Non-pigmented ciliary epithelial cell (primary cell): ENCODE measurements at places on chromosomes 11 and 22.

GRCh38 chr22:31995046-31995445 lies 48.0 kb upstream of the SLC5A1 start:
- DNase-seq, result no peak

GRCh38 chr11:72569966-72570892 lies 104.0 kb downstream of the PDE2A start:
- peak; percentile 38 for DNase-seq

GRCh38 chr11:46918083-46918787 lies at the start of gene LRP4:
LRP4 (minus strand) TSS chr11:46918550; CDS start chr11:46918379, 171 bp downstream.
- DNase-seq, result no peak

GRCh38 chr11:120174866-120175265 lies 36.0 kb upstream of the OAF start:
- no peak for DNase-seq

GRCh38 chr11:67438158-67438902 lies 848 bp upstream of the PTPRCAP start:
- no peak for DNase-seq

DNA sequence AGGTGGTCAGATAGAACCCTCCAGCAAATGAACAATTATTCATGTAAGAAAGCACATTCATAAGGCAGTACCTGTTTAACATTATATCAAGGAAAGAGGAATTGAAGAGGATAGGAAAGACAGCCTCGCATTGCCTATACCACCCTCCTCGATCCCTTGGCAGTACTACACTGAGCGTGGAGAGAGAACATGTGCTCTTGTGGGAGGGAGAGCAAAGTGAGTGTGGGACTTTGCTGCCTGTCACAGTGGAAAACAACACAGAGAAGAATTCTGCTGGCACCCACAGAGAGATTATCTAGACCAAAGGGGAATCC lies 17.5 kb upstream of the DDX10 start:
- no peak for DNase-seq

GRCh38 chr22:44838316-44839016 lies 86.1 kb downstream of the ARHGAP8 start:
- no peak for DNase-seq

DNA sequence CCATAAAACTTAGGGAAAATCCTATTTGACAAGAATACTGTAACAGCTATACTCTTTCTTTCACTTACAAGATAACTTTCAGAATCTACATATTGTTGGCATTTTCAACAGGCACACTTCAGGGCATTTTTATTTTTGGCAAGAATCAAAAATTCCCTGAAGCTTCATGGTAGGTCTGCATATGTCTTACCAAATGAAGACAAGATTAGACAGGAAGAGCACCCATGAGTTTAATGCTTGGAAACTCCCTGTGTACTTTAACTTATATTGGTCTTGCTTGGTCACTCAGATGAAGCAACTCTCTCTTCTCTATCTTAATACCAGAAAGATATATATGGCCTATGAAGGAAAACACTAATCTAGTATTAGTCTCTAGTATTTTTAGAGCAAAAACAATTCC lies 137.7 kb downstream of the ATG16L2 start:
- no peak for DNase-seq

- no peak for DNase-seq
Measured at GRCh38 chr11:40132912-40133311, 1326.5 kb downstream of the LRRC4C start.

DNA sequence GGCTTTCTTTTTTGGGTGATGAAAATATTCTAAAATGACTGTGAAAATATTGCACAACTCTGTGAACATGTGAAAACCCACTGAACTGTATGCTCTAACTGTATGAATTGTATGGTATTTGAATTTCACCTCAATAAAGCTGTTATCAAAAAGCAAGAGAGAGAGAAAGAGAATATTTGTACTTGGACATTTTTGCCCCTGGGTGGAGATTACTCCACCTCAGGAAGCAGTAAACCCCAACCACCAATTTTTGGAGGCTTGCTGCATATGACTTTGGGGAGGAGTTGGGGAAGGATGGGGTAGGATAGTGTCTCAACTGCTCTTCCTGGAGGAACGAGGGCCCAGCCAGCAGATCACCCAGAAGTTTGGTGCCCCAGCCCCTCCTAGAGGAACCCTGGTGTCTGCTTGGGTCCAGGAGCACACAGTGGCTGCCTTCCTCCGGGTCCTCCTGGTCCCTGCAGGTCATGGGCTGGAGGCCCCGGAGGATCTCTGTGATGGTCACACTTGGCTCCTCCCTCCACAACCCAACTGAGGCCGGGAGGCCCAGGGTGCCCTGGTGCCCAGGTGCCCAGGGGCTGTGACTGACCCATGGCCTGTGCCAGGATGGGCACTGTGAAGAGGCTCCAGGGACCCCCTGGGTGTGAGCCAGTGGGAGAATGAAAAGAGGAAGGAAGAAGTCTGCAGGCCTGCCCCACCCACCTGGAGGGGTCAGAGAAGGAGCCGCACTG lies 15.3 kb upstream of the PICK1 start:
- DNase-seq, result no peak

DNA sequence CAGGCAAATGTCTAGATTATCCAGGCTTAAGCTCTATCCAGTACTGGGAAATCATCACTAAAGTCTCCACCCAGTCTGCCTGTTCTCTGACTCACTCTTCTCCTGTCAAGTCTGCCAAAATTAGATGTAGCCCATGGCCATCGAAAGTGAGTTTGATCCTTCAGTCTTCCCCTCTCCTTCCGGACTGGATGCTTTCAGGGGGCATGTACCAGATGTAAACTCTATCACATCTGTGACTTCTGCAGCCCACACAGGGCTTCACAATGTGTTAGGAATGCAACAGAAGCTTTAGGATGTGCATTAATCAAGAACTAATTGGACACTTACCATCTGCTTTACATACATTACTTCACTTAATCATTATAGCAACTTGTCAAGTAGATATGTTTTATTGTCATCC lies 12.3 kb downstream of the ME3 start:
- no peak for DNase-seq

DNA sequence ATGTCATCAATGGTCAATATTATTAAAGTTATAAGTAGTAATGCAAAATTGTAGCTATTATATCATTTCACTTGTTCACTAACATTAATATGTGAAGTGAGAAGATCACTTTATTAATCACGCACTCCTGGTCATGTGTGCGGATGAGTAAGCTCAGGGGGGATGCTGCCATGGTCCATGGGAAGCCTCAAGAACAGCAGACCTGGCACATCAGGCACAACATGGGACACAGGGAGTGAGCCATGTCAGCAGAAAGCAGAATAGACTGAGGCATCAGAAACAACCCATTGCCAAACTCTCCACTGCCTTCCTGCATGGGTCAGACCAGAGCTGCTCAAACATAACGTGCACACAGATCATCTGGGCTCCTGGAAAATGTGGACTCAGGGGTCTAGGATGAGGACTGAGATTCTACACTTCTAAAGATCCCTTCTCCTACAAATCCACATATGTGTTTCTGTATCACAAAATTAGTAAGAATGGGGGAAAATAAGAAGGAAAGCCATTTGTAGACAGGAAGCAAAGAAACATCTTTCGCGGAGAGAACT lies 63.8 kb upstream of the VPREB1 start:
- no peak for DNase-seq

GRCh38 chr11:5600374-5600851 lies 4.0 kb downstream of the TRIM6 start:
- peak; percentile 60 for DNase-seq

- no peak for DNase-seq
Measured at GRCh38 chr11:66719111-66719872, 9.7 kb downstream of the SPTBN2 start.

DNA sequence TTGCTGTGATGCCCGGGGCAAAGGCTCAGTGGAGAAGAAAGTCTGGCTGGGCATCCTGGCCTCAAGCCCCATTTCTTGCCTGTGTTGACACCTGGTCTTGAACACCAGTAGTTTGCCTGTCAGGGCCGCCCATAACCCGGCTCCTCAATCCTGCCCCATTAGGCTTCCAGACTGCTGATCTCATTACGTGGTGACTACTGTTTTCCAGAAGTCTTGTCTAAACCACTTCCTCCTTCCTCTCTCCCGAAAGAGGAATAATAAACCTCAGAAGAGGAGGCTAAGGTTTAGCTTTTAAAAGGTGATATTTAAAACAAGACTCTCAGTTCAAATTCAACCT lies 97.7 kb downstream of the CD44 start:
- DNase-seq, result no peak

- DNase-seq, result no peak
Measured at GRCh38 chr11:18501629-18502028, 25.1 kb downstream of the TSG101 start.

GRCh38 chr11:100689141-100689540 lies 2.1 kb downstream of the ARHGAP42 start:
- no peak for DNase-seq

GRCh38 chr11:1026163-1026450 lies 10.4 kb downstream of the MUC6 start:
- no peak for DNase-seq

- DNase-seq, result no peak
Measured at GRCh38 chr22:22709719-22710445, 65.5 kb downstream of the GGTLC2 start.

- DNase-seq, result no peak
Measured at GRCh38 chr22:17083255-17083654, 1.5 kb upstream of the IL17RA start.
